Activated naive CD4-positive, alpha-beta T cell (primary cell): ENCODE measurements at places on chromosomes 2 and 18.

DNA sequence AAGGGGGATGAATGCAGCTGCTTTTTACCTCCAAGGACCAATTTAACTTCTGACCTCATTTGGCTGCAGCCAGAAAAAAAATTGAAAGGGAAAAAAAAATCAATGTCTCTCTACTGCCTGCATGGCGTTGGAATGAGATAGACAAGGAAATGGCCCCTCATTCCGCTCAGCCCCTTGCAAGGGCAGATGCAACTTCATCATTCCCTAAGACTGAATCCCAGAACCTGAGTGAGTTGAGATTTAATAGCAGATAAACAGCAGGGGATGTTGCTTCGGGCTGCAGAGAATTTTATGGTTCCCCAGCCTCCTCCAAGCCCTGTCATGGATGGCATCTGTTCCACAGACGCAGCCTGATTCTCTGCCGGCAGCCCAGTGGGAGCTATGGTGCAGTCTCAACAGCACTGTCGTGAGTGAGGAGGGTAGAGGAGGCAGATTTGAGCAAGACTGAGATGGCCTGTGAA lies 49.0 kb downstream of the CAPN13 start:
- DNase-seq: no peak

- no peak for DNase-seq
These were observed 14.6 kb downstream of the SCLY start for GRCh38 chr2:238075397-238075796.

DNA sequence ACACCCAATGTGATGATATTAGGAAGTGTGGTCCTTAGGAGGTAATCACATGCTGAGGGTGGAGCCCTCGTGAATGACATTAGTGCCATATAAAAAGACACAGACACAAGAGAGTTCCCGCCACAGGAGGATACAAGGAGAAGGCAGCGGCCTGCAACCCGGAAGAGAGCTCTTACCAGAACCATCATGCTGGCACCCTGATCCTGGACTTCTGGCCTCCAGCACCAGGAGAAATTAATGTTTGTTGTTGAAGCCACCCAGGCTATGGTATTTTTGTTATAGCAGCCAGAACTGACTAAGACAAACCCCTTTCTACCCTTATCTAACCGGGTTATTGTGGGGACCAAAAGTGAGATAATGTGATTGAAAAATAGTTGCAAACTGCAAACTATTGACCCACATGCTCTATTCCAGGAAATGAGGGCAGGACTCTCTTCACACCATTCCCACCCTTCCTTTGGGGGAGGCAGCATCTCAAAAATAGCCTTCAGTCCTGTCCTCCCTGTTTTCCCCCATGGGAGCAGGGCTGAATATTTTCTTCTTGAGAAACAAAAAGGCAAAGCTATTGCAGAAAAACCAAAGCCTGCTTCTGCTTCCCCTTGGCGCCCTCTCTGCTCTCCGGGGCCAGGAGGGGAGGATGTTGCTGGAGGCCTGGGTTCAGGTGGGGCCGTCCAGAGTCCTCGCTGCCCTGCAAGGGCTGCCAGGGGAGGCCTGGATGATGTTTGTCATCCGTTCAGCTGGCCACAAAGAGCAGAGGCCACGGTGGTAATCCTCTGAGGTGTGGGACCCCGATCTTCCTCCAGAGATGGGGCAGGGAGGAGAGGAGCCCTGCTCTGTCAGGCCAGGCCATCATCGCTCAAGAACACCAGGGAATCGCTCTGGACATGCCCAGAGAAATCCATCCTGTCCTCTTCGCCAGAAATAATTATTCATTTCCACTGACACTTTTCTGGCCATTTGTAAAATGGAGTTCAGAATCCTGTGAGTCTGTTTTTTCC lies 73.8 kb upstream of the HAAO start:
- DNase-seq: no peak

DNA sequence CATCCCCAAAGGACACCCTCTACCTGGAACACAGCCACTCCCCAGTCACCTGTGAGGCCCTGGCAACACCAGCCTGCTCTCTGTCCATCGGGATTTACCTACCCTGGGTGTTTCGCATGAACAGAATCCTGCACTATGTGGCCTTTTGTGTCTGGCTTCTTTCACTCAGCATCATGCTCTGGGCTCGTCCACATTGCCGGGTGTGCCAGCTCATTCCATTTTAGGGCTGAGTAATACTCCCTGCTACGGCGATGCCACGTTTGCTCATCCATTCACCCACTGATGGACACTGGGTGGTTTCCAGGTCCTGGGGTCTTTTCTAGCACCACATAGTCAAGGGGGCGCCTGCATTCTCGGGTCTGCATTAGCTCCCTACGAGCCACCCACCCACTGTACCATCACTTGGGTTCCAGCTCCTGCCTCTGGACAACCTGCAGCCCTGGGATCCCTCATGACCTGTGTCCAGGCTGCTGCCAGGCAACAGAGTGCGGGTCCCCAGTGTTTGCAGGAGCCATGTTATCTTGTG lies 22.0 kb downstream of the KCNF1 start:
- no peak for DNase-seq

GRCh38 chr2:128369108-128369555 lies 50.5 kb upstream of the HS6ST1 start:
- no peak for DNase-seq

- no peak for DNase-seq
These were observed 34.3 kb upstream of the NCKAP5 start for GRCh38 chr2:133602538-133602937.

- DNase-seq: no peak
These were observed 6.0 kb upstream of the DNAH7 start for GRCh38 chr2:196074631-196075030.

DNA sequence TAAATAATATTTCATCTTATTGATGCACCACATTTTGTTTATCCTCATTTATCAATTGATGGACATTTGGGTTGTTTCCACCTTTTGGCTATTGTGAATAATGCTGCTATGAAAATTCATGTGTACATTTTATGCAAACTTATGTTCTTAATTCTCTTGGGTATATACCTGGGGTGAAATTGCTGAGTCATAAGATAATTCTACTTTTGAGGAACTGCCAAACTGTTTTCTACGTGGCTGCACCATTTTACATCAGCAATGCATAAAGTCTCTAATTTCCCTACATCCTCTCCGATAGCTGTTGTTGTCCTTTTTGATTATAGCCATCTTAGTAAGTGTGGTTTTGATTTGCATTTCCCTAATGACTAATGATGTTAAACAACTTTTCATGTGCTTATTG lies 116.5 kb upstream of the DLX2 start:
- no peak for DNase-seq

DNA sequence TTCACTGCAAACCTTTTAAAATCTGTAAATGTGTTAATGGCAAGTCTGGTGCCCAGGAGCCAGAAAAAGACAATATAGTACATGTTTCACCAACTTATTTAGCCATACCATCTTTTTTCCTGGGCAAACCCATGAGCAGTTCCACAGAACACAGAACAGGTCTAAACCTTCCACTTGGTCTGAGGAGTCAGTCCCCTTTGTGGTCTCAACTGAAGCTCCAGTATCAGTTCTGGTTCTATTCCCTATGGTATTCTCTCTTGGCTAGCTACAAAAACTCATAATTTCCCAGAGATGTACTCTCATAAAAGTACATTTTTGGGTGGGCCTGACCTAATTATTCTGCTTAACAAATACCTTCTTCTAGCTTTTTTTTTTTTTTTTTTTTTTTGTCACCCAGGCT lies 31.2 kb downstream of the STK17B start:
- DNase-seq: no peak

DNA sequence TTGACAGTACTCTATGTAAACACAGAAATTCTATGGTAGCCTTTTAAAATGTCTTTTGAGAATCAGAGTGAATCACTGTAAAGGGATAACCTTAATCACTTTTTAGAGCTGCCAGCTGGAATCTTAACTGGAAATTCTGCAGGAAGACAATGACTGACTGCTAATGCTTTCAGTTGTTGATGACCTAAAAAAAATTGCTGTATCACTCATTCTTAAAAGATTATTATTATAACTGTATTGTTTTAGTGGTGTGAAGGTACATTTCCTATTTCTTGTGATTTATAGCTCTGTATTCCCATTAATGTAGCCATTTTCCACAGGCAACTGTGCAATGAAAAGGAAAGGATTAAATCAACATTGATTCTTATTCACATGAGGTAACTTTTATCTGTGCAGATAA lies 260.5 kb downstream of the CALCRL start:
- DNase-seq: no peak

DNA sequence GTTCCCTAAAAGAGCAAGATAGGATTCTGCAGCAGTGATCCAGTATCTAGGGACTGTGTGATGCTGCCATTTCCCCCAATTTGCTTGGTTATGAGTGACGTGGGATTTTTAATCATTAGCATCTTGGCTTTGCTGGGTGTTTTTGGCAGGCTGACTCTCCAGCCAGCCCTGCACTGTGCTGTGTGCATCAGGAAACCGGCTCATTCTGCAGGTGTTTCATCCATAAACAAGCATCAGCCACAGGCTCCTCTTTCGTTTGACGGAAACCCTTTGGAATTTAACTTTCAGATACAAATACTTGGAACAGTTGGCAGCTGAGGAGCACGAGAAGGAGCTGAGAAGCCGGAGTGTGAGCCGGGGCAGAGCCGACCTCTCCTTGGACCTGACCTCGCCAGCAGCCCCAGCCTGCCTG lies 135.9 kb downstream of the TPGS2 start:
- DNase-seq: no peak

GRCh38 chr2:33378556-33379210 lies 97.8 kb upstream of the RASGRP3 start:
- DNase-seq: no peak

DNA sequence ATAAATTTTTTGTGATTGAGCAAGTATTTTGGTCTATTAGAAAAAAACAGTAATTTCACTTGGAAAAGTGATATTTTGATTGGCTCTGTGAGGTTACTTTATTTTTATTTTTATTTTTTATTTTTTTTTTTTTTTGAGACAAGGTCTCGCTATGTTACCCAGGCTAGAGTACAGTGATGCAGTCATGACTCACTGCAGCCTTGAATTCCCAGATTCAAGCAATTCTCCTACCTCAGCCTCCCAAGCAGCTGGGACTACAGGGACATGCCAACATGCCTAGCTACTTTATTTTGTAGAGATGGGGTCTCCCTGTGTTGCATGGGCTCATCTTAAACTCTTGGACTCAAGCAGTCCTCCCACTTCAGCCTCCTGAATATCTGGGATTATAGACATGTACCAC lies 60.9 kb upstream of the MGAT5 start:
- DNase-seq: no peak
